ENCODE measurements at places on chromosomes 4 and X.

DNA sequence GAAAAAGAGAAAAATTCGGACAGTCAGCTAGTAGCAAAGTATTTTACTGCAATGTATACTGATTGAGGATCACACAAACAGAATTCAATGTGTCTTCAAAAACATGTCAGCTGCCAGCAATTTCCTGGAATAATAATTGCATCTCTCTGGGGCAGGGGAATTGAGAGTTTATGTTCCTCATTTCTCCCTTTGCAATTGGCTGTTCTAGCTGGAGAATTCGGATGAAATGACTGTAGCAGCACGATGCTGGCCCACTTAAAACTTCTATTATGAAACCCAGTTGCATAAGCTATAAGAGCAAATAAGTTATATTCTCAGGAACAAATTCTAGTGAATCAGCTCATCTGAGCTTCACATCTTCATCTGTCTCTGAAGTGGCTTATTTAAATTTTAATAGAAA is 99.9 kb upstream of the CPEB2 start:
- no peak for DNase-seq

DNA sequence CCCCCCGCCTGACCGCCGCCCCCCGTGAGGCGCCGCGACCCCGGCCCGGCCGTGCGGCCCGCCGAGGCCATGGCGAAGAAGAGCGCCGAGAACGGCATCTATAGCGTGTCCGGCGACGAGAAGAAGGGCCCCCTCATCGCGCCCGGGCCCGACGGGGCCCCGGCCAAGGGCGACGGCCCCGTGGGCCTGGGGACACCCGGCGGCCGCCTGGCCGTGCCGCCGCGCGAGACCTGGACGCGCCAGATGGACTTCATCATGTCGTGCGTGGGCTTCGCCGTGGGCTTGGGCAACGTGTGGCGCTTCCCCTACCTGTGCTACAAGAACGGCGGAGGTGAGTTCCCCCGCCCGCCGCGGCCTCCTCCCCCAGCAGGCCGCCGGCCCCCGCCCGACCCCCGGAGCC is 780 bp downstream of the SLC6A8 start:
- no peak for DNase-seq

DNA sequence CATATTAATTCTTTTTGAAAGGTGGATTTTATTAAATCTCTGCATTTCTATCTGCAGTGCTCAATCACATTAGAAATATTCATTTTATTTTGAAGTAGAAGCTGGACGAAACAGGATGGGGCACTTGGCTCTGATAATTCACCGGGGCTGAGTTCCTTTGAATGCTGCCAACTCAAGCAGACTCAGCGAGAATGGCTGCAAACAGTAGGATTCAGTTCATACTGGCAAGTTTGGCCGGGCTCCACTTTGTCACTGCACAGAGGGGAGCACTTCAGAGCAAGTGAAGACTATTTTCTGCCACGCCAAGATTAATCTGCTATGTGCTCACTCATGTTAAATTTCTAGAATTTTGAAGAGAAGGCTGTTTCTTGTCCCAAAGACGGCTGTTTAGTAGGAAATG is 30.7 kb upstream of the KLHL8 start:
- DNase-seq: no peak

DNA sequence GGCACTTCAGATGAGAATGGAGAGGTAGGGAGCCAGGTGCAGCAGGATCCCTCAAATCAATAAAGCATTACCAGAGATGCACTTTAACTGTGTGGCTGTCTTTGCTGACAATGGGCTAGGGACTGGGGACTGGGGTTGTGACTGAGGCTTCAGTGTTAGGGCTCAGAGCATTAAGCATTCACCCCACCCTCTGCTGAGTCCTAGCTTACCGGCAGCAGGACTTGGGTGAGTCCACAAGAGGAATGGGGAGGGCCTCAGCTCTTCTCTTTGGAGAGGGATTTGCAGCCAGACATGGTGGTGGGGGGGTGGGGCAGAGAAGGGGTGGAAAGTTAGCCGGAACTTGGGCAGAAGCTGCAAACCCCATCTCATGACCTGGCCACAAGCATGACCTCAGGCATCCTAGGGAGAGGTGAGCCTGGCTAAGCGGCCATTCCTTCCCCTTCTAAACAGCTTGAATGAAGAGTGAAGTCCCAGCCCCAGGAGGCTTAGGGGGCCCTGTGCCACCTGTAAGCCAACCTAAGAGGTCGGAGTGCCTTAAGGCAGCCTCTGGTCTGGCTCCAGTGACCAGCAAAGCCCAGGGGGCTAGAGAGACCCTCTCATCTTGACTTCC is 78.4 kb downstream of the STARD8 start:
- no peak for DNase-seq

DNA sequence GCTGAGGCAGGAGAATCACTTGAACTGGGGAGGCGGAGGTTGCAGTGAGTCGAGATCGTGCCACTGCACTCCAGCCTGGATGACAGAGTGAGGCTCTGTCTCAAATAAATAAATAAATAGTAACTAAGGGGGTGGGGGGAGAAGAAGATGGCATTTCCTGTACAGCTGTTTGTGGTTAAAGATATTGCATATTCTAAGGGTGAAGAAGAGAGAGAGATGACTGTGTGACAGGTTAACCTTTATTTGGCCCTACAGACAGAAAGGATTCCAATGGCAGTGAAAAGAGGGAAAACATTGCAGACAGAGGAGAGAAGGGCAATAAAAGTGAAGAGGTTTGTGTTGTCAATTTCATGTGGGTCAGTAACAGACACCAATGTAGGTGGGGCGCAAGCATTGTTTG is 9.4 kb downstream of the TASL start:
- DNase-seq: no peak

DNA sequence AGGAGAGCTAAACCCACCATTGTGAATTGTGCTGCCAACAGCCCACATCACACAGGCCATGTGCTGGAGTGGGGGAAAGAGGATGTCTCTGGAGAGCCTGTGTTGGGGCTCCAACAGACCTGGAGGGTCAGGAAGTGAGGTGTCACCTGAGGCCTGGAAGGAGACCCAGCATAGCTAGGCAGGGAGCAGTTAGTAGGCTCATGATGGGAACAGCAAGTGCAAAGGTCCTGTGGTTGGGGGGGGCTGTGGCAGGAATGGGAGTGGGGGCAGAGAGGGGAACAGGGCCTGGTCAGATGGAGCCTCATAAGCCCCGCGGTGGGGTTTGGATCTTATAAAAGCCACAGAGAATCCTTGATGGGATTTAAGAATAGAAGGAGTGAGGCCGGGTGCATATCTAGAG is 35.9 kb upstream of the GPR78 start:
- DNase-seq: no peak

GRCh38 chrX:130416785-130417184 is 15.0 kb downstream of the RBMX2 start:
- no peak for DNase-seq

- no peak for DNase-seq
Observed at GRCh38 chrX:150298841-150299551, 64.1 kb upstream of the MAMLD1 start.

GRCh38 chr4:7328913-7329638 is 105.7 kb downstream of the PSAPL1 start:
- DNase-seq: no peak

DNA sequence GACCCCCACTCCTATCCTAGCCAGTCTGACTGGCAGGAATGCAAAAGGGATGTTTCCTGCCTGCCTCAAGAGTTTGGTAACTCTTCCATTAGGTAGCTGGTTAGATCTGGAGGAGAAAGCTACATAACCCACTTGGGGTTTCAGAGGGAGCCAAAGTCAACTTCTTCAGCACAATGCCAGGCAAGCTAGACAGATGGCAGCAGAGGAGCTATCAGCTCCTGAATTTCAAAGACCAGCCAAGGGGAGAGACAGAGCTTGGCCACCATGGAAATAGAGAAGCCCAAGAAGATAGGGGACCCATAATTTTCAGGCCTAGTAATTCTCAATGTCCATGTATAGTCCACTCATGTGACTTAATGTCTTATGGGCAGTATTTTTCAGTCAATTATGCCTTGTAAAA is 56.4 kb downstream of the PGRMC1 start:
- no peak for DNase-seq

GRCh38 chr4:139242511-139243051 is 37.4 kb downstream of the MGARP start:
- no peak for DNase-seq

GRCh38 chr4:105972946-105973621 is 77.8 kb downstream of the NPNT start:
- DNase-seq: no peak

- DNase-seq: no peak
Observed at GRCh38 chr4:146224326-146224966, 10.1 kb downstream of the REELD1 start.

DNA sequence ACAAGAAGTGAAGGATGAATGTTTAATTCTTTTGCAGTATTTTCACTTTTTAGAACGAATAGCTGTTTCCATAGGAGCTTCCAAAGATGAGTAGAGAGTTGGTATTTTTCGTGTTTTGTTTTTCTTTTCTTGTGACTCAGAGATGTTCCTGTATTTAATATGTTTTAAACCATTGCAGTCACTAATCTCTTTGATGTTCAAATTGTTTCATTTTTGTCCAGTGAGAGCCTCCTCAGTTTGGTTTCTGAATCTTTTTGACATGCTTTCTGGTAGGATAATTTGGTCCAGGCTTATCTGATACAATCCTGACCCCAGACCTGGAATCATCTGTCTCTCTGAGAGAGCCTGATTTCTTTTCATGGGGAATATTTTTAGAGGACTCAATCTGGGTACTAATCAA is 41.6 kb downstream of the BEX3 start:
- no peak for DNase-seq

GRCh38 chrX:72121383-72121782 is 10.3 kb downstream of the RTL5 start:
- no peak for DNase-seq
